ENCODE measurements at places on chromosomes 6 and 20.

DNA sequence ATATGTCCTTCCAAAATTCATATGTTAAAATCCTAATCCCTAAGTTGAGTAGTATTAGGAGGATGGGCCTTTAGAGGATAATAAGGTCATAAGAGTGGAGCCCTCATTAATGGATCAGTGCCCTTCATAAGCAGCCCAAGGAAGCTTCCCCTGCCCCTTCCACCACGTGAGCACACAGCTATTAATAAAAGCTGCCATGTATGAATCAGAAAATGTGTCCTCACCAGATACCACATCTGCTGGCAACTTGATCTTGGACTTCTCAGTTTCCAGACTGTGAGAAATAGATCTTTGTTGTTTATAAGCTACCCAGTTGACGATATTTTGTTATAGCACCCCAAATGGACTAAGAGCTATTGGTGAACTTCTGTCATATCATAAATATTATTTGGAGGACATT lies 207.7 kb upstream of the HDDC2 start:
- H3K4me3 ChIP-seq, result no peak overlapping the region
- H3K27ac ChIP-seq, result no peak overlapping the region
- DNase-seq, result no peak
- no peaks in the 10 kb centered on the region for H3K4me1 ChIP-seq
- H3K27me3 ChIP-seq, result no peaks in the 10 kb centered on the region

- DNase-seq, result no peak
- H3K27me3 ChIP-seq, result no peaks in the 10 kb centered on the region
- H3K4me3 ChIP-seq, result no peak overlapping the region
- H3K4me1 ChIP-seq, result no peaks in the 10 kb centered on the region
Measured at GRCh38 chr6:105443941-105444340, 41.1 kb upstream of the PREP start.

GRCh38 chr6:90105506-90106170 lies 191.0 kb downstream of the BACH2 start:
- no peak overlapping the region for H3K4me3 ChIP-seq
- no peaks in the 10 kb centered on the region for H3K4me1 ChIP-seq

DNA sequence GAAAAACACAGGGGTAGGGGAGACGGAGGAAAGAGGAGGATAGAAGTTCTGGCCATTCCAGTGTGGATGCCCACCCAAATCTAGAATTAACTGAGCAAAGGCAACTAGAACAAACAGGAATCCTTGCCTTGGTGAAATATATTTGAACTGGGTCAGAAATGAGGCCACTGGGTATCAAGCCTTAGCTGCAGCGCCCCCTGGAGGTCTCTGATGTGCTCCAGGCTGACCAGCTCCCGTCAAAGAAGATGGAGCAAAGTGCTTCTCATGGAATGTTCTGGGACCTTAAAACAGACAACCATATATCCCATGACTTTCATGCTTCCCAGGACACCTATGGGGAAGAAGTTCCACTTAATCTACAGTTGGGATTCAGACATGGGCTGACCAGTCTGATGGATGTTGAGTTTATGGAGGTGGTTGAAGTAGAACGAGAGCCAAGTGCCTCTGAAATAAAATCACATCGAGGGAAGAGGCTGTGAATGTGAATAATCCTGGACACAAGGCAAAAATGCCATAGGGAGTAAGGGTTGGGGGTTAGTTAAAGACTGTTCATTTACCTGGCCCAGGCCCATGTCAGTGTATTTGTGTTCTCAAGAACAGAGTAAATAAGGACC lies 50.4 kb downstream of the HLA-DPB1 start:
- peak; percentile 91 for DNase-seq
- H3K27me3 ChIP-seq, result no peaks in the 10 kb centered on the region
- H3K4me1 ChIP-seq, result no peaks in the 10 kb centered on the region
- no peak overlapping the region for H3K27ac ChIP-seq
- peaks cover 53% of the 10 kb centered on the region for H3K36me3 ChIP-seq
- no peak overlapping the region for H3K4me3 ChIP-seq

Data from H1 (cell line).